Jurkat, Clone E6-1 (cell line): ENCODE measurements at places on chromosomes 12 and 14.

DNA sequence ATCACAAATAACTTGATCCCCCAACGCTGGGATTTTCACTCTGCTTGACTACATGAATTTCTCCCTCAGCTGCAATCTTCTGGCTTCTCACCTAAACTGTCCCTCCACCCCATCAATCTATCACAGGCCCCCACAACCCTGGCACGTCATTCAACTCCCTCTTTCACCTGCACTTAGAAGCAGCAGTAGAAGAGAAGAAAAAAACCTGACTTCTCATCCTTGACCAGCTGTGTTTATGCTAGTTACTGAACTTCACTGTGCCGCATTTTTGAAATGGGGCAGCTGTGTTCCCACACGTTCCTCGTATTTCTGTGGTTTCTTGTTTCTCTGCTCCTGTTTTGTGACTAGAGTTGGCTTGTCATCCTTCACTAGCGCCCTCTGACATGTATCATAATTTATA is 35.0 kb downstream of the ITPR2 start:
- DNase-seq: peak; percentile 32

GRCh38 chr12:95882080-95882479 is 23.3 kb downstream of the SNRPF start:
- no peak for DNase-seq

GRCh38 chr12:77102691-77103090 is 37.3 kb upstream of the E2F7 start:
- DNase-seq: no peak

DNA sequence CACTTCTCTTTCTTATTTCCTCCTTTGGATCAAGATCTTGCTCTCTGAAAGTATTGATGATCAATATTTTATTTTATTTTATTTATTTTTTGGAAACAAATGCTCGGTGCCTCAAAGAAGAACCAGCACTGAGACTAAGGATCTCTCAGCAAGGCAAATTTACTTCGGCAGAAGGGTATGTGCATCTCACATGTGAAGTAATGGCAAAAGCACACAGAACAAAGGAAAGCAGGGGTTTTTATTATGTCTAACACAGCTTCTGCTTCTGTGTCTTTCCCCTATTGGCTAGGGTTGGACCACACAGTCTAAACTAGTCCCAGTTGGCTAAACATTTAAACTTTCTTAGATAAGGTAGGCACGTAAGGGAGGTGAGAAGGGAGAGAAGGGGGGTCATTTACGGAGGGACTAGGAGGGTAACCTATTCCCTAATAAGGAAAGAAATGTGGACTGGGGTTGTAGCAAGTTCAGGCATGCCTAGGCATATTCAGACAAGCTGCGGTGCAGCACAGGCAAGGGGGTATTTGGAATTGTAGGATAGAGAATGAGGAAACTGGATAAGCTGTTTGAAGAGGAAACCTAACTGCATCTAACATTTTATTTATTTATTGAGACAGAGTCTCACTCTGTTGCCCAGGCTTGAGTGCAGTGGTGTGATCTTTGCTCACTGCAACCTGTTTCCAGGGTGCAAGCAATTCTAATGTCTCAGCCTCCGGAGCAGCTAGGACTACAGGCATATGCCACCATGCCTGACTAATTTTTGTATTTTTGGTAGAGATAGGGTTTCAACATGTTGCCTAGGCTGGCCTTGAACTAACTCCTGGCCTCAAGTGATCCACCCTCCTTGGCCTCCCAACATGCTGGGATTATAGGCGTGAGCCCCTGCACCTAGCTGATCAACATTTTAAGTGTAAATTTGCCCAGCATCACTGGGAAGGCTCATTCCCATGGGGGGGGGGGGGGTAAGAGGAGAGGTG is 90.0 kb upstream of the EIF5 start:
- no peak for DNase-seq

- no peak for DNase-seq
Measured at GRCh38 chr12:67539946-67540345, 108.6 kb upstream of the DYRK2 start.

GRCh38 chr12:64730588-64730969 is 28.6 kb downstream of the GNS start:
- no peak for DNase-seq

DNA sequence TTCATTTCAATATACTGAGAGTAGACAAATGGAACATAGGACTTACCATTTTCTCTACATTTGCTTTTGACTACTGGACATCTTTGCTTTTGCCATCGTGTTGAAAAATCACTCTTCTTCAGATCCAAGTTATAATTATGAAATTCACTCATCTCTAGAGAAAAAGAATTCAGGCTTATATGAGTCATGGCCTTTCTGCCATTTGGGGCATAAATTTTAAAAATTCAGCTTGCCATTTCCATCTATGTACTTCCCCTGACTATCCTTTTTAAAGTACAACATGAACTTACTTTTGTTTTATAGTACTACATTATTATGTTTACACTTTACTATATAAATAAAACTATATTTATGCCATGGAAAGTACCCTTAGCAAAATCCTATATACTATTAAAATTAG is 3.0 kb downstream of the KLRK1 start:
- DNase-seq: no peak

GRCh38 chr12:123126294-123127181 is 24.4 kb downstream of the PITPNM2 start:
- no peak for DNase-seq

- peak; percentile 59 for DNase-seq
Measured at GRCh38 chr12:43444940-43445564, 107.0 kb downstream of the ADAMTS20 start.

- no peak for DNase-seq
Measured at GRCh38 chr12:50676756-50677155, 87.1 kb upstream of the ATF1 start.

DNA sequence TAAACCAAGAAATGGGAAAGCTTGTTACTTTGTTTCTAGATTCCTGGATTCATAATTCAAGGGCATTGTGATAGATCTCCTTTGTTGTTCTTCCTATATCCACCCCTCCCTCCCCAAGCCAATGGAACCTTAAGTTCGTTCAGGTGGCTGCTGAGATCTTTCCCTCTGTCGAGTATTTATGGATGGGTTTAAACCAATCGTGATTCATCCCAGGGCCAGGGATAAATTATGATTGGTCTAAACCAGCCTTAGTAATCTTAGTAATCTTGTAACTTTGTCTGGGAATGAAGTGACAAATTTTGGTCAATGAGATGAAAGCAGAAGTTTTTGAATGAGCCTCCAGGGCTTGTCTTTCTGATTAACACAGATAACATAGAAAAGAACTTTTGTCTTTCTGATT is 56.1 kb upstream of the PCED1B start:
- DNase-seq: no peak

DNA sequence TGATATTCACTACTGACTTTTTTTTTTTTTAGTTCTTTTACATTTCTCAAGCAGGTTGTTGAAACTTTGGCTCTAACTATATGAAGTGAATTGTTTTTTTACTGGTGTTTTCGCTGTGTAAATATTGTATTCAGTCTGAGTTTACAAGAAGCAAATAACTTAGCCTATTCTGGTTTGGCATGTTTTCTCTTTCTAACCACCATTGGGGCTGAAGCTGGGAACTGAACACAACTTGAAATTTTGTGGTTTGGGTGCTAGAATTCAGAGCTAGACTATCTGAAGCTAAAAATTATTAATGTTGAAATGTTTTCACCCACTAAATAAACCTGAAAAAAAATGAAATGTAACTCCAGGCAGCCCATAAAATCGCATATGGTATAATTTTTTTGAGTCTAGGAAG is 37.2 kb downstream of the RAD51B start:
- no peak for DNase-seq

DNA sequence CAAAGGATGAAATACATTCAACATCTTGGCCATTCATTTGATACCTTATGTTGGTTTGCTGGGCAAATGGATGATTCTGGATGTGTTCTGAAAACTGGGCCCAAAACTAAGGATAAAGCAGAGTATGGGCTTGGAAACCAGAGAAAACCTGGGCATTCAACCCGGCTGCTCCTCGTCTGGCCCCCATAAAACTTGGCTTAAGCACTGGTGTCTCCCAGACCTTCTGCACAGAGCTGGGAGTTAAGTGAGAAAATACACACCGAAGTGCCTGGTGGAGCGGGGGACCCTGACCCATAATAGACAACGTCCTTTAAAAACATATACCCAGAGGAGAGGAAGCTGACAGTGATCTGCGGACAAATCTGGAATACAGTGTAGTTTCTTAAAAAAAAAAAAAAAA is 112.5 kb downstream of the FOXN3 start:
- no peak for DNase-seq

GRCh38 chr12:89064151-89064550 is 288.1 kb downstream of the DUSP6 start:
- no peak for DNase-seq

- DNase-seq: no peak
Measured at GRCh38 chr12:82803201-82803600, 116.5 kb downstream of the TMTC2 start.

DNA sequence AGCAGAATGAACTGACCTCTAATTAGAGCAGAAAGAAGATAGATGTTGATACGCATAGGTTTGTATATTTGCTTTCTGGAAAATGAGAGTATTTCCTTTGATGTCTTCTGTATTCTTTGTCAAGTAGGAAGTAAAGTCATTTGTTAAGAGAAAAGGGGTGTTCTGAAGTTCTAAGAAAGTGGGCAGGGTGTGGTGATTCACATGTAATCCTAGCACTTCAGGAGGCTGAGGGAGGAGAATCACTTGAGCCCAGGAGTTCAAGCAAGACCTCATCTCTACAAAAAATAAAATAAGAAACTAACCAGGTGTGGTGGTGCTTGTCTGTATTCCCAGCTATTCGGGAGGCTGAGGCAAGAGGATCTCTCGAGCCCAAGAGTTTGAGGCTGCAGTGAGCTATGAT is 2.8 kb downstream of the RHNO1 start:
- DNase-seq: no peak

- no peak for DNase-seq
Measured at GRCh38 chr14:84209031-84209430, 1320.9 kb upstream of the FLRT2 start.

DNA sequence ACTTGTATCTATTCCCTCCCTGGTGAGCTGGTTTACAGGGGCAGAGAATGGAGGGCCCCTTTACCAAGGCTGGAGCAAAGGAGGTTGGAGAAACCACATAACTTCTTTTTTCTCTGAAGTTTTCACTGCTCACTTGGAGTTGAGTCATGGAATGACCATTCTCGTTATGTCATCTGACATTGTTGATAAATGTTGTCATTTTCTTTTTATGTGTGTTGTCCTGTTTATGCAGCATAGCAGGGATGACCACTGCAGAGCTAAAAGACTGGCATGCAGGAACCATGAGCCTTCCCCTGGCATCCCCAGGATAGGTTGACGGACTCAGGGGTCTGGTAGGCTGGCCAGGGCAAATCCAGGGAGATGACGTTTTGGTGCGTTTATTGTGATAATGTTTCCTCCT is 256.8 kb upstream of the DDHD1 start:
- DNase-seq: no peak

DNA sequence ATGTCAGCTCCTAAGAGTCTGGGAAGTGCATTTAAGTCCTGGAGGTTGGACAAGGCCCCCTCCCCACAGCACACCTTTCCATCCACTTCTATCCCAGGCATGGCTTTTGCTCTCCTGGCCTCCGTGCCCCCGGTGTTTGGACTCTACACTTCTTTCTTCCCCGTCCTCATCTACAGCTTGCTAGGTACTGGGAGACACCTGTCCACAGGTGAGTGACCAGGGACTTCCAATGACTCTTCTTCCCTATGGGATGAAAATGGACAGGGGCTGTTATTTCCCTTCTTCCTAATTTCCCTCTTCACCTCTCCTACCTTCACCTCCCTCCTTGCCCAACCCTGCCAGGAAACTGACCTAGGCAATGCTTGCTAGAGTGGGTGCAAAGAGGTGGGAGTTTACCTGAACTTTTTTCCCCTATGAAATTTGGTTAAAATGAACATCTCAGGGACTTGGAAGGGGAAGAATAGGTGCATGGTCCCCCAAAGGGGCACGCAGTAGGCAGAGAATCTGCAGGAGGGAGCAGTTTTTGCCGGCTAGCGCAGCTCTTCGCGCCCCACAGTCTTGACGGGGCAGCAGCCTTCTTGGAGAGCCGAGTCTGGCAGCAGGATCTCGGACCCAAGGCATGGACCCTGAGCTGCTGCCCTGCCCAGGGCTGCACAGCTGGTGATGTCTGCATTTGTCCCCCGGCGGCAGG is 9.2 kb downstream of the ARHGEF25 start:
- DNase-seq: no peak

DNA sequence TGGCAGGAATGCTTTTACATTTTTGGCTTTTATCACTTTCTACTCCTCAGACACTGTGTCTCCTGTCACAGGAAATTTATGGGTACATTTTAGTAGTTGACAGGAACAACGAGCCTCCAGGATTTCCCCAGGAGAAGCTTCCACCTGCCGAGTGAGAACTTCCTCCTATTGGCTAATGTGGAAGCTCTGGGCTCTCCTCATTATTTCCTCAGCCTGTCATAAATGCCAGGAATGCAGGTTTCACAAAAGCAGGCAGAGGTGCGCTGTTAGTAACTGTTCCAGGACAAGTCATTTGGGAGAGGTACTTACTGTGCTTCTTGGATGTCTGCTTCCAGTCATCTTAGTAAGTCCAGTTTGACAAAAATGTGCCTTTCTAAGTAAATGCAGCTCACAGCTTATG is 19.1 kb upstream of the DCP1B start:
- DNase-seq: no peak

GRCh38 chr12:75892731-75893408 is 138.7 kb downstream of the PHLDA1 start:
- no peak for DNase-seq

DNA sequence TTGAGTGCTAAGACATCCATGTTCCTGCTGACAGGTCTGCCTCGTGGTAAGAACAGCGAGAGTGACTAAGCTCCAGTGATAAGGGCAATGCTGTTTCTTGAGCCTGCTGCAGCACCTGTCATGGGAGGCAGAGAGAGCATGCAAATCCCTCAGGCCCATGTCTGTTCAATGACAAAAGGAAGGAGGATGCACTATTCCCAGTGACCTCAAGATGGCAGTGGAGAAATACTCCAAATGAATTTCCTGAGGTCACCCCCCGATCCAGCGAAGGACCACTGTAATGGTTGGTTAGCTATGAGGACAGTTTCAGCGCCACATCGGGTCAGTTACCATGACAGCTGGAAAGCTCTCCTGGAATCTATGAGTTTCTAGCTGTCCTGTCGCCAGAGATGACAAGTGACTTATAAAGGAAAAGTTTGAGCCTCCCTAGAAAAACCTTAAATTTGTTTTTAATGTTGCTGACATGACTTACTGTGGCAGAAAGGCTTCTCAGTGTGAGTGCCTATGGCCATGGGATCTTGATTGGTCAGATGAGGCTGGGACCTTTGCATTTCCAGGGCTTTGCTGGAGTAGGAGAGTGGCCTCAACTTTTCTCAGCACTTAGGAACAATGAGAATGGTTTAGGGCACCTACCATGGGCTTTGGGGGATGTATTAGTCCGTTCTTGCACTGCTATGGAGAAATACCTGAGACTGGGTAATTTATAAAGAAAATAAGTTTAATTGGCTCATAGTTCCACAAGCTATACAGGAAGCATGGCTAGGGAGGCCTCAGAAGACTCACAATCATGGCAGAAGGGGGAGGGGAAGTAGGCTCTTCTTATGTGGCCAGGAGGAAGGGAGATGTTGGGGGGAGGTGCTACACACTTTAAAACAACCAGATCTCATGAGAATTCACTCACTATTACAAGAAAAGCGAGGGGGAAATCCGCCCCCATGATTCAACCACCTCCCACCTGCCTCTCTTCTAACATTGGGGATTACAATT is 88.0 kb upstream of the TMEM260 start:
- peak; percentile 71 for DNase-seq

GRCh38 chr12:16636435-16637055 is 30.6 kb upstream of the LMO3 start:
- DNase-seq: no peak
